Stimulated activated CD4-positive, alpha-beta T cell treated with anti-CD3 and anti-CD28 coated beads, Interleukin-12 subunit alpha, Interleukin-12 subunit beta, amount 100 ng/mL, for 24 hours (primary cell): ENCODE measurements at places on chromosomes 13 and 19.

GRCh38 chr19:15614507-15615379, at the start of gene CYP4F8:
Gene CYP4F8 (plus strand): TSS chr19:15615218. CDS start chr19:15615617, 399 bp downstream.
- DNase-seq = no peak

GRCh38 chr13:40764587-40765403, 6.2 kb downstream of the MRPS31 start:
- DNase-seq = peak; percentile 45

DNA sequence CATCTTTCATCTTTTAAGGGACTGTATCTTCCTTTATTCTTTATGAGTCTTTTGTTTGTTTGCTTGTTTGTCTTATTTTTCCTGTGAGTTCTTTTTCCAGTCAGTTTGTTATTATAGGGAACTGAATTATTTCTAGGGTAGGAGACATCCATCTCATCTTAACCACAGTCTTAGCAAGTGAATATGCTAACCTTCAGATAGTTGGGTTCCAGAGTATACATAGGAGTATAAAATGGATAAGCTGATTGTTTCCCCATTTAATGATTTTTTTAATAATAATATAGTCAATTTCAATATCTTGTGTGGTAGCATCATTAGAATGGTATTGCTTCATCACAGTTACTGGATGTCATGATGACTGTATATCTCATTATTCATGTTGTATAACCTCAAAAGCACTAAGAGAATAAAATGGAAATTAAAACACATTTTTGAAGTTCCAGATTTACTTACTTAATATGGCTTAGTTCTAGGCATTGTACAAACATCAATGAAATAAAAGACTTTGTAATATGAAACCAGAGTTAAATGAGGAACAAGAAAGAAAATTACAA, 33.0 kb downstream of the GPC6 start:
- no peak for DNase-seq

- DNase-seq = no peak
Measured at GRCh38 chr19:29449371-29449770, 76.4 kb upstream of the VSTM2B start.

DNA sequence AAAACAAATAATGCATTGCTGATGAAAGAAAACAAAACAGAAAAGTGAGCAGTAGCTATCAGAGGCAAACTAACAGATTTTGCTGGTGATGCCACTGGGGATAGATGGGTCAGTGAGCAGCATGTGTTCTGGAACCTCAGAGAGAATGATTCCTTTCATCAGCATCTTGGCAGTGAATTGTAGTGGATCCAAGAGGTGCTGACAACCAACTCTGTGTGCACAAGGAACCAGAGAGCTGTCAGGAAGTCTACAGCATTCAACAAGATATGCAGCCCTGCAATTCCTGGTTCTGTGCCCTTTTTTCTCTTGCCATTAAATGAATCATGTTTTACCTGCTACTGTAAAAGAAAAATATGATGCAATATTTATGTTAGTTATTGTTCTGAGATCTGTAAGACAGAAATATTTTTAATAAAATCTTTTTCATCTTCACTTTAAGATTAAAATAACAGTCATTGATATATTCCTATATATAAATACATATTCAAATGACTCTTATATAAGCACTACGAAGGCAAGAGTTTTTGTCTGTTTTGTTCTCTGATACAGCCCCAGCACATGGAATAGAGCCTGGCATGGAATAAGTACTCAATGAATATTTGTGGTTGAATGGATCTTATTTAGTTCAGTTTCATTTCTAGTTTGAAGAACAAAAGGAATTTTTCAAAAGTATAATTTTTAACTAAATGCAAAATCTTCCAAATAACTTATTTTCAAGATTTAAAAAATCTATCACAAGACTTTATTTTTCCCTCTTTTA, 80.8 kb downstream of the FREM2 start:
- DNase-seq = no peak

DNA sequence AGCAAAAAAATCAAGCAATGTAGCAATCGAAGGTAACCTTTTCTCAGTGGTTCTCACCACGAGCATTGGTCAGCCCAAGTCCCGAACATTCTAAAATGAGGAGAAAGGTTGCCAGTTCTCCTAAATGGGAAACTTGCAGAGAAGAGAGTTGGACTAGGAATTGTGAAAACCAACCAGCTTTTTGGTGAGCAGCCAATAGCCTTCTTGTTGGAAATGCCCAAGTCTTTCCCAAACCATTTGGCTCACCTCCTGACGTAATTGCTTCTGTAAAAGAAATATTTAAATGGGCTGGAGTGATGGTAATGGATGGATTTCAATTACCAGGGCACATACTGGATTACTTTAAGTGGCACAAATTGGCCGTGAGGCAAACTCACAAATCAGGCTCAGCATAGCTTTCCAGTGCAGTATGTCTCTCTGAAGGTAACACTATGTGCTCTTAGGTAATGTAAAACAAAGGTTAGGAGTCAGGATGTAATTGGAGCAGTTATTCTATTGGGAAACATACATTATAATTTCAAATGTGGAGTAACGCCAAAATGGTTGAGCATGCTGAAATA, 423.2 kb downstream of the KLF5 start:
- DNase-seq = no peak

- DNase-seq = no peak
Measured at GRCh38 chr19:50932690-50933083, 20.2 kb downstream of the KLK5 start.

DNA sequence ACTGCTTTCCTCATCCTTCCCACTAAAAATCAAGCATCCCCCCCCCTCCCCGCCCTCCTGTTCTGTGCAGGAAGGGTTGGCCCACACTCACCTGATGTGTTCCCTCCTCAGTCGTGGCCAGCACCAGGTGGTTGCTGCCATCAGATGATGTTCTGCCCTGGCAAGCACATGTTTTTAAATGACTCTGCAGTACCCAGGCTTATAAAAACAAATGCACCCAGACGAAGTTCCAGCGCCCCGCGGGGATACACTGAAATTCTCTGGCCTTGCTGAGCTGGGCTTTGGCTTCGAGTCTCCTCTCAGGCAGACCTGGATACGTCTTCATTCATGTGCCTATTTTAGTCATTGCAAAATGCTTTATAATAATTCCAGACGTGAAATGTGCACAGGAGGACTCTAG, 316.3 kb downstream of the DLEU7 start:
- DNase-seq = no peak
